ENCODE measurements at places on chromosomes 3 and 15. TPM values are rescaled to one million over a fixed set of nuclear protein-coding genes. Genes with fewer than 3 reads are reported as not detected.
A peak's percentile ranks its signal among the peaks of the same experiment; 100 is the strongest.

- H3K4me1 ChIP-seq = peaks cover 9% of the 10 kb centered on the region
- H3K36me3 ChIP-seq = peaks cover 12% of the 10 kb centered on the region
- H3K27me3 ChIP-seq = no peaks in the 10 kb centered on the region
- no peak for DNase-seq
- no peak overlapping the region for H3K27ac ChIP-seq
Observed at GRCh38 chr15:42154956-42155355, 1.5 kb downstream of the PLA2G4F start.

DNA sequence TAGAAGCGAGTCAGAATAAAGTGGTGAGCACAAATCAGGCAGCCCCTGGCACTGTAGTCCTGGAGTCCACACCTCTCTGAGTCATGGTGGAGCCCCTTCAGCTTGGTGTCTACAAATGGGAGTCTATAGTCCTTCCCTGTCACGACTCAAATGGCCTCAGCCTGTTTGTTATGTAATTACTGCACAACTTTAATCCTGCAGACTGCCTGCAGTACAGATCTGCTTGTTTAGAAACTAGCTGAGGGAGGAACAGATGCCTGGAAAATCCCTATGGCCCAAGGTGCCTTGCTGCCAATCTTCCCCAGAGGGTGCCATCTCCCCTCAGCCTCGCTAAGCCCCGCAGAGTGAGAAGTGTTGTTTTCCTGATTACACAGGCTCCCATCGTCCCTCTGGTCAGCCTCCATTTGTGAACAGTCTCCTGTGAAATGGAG, 3.9 kb upstream of the CXCR6 start:
- H3K36me3 ChIP-seq = peaks cover 34% of the 10 kb centered on the region
- no peaks in the 10 kb centered on the region for H3K27me3 ChIP-seq
- H3K27ac ChIP-seq = no peak overlapping the region
- H3K4me1 ChIP-seq = peaks cover 2% of the 10 kb centered on the region
- peak; percentile 1 for DNase-seq

DNA sequence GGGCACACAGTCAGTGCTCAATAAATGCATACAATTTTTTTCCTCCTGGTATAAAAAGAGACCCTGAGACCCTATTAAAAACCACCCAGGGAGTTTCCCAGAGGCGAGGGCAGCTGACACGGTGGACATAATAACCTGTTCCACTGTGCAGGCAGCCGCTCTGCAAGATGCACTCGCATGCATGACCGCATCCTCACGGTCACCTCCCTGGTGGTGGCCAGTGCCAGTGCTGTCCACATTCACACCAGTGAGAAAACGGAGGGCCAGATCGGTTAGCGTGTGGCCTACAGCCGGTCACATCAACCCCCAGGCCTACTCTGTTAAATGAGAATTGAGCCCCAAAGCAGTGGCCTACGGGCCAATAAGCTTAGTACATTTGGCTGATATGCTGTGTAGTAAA, 24.8 kb downstream of the SH3BP5 start:
- H3K36me3 ChIP-seq = peaks cover 32% of the 10 kb centered on the region
- DNase-seq = no peak
- peaks cover 20% of the 10 kb centered on the region for H3K4me1 ChIP-seq
- H3K4me3 ChIP-seq = no peak overlapping the region

DNA sequence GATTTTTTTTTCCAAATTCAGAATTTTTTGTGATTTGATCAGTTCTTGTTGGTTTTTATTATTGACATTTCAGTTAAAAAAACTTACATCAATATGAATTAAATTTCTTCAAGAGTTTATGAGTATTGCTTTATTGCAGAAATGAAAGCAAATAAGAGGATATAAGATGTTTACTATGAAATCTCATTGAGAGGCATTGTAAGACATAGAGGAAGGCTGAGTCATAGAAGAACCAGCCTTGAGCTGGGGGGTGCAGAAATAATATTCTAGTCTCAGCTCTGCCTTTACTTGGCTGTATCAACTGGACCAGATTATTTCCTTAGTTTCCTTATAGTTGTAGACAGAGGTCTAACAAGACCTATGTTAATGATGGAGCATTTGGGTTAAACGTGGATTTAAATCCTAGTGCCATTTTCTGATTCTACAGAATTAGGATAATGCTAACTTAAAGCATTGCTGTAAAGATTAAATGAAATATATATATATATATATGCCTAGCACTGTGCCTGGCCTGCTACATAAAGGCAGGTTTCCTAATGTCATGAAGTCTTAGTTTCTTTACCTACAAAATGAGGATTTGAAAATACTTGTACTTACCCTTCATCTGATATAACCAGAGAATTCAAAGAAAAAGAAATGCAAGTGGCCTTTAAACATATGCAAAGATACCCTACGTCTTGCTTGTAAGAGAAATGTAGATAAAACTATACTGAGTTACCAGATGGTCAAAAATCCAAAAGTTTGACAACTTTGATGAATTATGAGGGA, 7.3 kb downstream of the FAM98B start:
- H3K4me3 ChIP-seq = no peak overlapping the region
- DNase-seq = peak; percentile 49
- H3K4me1 ChIP-seq = peaks cover 12% of the 10 kb centered on the region
- no peaks in the 10 kb centered on the region for H3K27me3 ChIP-seq
- peak overlapping the region; percentile 39 for H3K27ac ChIP-seq

DNA sequence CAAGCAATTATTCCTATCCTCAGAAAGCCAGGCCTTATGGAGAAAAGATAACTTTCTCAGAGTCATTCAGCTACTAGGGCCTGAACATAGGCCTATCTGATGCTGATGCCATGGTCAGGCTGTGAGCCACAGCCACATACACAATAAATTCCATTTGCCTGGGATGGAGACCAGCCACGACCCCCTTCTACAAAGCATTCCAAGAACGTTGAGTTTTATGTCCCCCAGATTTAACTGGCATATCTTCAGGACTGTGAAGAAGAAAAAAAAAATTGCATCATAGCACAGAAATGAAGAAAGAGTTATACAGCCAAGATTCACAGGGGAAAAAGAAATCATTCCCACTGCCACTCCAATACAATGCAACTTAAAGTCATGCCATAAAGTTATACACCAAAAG, 100.0 kb downstream of the THBS1 start:
- no peak overlapping the region for H3K4me3 ChIP-seq
- no peak overlapping the region for H3K27ac ChIP-seq
- no peaks in the 10 kb centered on the region for H3K27me3 ChIP-seq

- H3K4me3 ChIP-seq = no peak overlapping the region
- no peaks in the 10 kb centered on the region for H3K27me3 ChIP-seq
- H3K27ac ChIP-seq = peak overlapping the region; percentile 23
- DNase-seq = peak; percentile 29
- no peaks in the 10 kb centered on the region for H3K36me3 ChIP-seq
Observed at GRCh38 chr15:73965758-73966113, 26.4 kb downstream of the STOML1 start.

- peaks cover 20% of the 10 kb centered on the region for H3K4me1 ChIP-seq
- no peak overlapping the region for H3K4me3 ChIP-seq
- no peaks in the 10 kb centered on the region for H3K36me3 ChIP-seq
- H3K27me3 ChIP-seq = no peaks in the 10 kb centered on the region
Observed at GRCh38 chr3:159831466-159831865, 157.2 kb upstream of the IL12A start.

The LRIG1 gene
- polyA plus RNA-seq = 1.0 TPM

The ESYT3 gene
- not detected for polyA plus RNA-seq

The ALDH1A2 gene
- 3.4 TPM for polyA plus RNA-seq

Measured in CD14-positive monocyte (primary cell).